ENCODE measurements at places on chromosomes 5 and 9.
A peak's percentile ranks its signal among the peaks of the same experiment; 100 is the strongest.

DNA sequence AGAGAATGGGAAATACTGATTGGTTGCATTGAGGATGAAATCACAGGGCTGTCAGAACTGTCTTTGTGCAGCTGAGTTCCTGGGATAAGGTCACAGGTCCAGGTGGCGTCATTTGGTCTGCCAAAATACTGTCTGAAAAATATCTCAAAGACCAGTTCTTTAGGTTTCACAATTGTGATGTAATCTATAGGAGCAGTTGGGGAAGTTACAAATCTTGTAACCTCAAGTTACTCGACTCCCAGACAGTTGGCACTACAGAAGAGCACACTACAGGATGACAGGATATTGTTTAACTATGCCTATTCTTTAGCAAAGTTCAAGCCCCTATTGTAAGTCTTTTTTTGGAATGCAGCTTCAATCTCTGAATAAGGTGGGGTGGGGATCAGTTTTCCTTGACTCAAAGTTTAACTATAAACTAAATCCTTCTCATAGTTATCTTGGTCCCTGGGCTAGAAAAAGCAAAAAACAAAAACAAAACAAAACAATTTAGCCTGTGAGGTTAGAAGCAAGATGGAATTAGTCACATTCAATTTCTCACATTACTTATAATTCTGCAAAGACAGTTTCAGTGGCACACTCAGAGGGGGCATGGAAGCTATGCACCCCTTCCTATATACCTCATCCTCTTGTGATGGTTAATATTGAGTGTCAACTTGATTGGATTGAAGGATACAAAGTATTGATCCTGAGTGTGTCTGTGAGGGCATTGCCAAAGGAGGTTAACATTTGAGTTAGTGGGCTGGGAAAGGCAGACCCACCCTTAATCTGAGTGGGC lies 276.0 kb downstream of the AUH start:
- no peak for DNase-seq

DNA sequence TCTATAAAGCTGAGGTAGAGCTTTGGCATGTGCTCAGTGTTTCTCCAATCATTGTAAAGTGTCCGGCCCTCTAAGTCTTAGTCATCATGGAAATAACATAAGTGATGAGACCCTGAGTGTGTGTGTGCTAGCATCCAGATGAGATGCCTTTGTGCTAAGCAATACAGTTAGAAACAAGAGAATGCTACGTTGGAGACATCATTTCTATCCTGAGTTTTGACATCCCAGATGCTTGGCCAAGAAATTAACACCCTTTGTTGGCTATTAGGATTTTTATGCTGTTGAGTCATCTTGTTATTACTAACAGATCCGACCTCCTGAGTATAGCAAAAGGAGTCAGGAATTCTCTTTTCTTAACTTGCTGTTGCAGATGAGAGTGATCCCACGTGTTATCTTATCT lies 508.0 kb downstream of the GADD45G start:
- no peak for DNase-seq

DNA sequence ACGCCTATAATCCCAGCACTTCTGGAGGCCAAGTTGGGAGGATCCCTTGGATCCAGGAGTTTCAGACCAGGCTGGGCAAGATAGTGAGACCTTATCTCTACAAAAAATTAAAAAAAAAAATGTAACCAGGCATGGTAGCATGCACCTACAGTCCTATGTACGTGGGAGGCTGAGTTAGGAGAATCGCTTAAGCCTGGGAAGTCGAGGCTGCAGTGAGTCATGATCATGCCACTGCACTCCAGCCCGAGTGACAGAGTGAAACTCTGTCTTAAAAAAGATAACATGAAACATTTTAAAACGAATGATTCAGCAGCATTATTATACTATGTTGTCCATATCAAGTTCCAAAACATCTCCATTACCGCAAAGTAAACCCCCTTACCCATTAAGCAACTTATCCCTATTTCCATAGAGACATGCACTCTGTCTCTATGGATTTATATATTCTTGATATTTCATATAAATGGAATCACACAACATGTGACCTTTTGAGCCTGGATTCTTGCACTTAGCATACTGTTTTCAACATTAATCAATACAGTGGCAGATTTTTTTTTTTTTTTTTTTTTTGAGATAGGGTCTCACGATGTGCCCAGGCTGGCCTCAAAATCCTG lies 56.9 kb upstream of the MTMR12 start:
- DNase-seq, result no peak

DNA sequence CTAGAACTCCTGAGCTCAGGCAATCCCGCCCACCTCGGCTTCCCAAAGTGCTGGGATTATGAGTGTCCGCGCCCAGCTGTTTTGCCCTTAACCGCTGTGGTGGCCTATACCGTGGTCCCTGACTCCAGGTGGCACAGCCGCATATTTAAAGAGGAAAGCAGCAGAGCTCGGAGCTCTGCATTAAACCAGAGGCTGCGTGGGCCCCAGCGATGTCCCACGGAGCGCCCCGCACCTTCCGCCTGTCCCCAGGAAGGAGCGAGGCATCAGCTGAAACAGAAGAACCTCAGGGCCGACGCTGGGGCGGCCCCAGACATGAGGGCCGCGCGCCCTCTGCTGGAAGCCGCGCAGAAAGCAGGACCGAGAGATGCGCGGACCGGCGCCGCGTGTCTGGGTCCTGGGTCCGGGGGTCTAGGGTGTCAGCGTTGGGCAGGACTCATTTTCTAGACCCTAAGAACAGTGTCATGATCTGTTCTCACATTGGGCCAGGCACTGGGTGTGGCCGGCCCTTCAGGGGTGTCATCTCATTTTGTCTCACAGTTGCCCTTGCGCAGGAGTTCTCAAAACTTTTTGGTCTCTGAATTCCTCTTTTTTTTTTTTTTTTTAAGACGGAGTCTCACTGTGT lies 37.7 kb downstream of the LAMC3 start:
- peak; percentile 56 for DNase-seq

DNA sequence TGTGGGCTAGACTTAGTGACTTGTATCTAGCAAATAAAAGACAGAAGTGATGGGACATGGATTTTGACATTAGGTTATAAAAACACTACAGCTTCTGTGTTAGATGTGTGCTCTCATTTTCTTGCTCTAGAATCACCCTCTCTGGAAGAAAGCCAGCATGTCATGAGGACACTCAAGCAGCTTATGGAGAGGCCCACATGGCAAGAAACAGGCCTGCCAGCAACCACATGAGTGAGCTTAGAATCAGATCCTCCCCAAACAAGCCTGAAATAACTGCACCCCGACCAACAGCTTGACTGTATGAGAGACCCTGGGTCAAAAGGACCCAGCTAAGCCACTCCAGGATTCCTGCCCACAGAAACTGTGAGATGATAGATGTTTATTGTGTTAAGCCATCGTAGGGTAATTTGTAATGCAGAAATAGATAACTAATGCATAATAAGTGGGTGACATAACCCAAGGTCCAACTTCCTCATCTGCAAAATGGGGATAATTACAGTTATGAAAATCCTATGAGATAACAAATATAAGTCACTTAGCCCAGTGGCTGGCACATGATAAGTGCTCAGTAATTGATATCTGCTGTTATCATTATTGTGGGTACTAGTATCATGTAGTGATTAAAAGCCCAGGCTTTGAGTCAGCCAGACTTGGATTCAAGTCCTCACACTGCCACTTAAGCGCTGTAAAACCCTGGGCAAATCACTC lies 86.5 kb downstream of the KLHL3 start:
- peak; percentile 53 for DNase-seq

DNA sequence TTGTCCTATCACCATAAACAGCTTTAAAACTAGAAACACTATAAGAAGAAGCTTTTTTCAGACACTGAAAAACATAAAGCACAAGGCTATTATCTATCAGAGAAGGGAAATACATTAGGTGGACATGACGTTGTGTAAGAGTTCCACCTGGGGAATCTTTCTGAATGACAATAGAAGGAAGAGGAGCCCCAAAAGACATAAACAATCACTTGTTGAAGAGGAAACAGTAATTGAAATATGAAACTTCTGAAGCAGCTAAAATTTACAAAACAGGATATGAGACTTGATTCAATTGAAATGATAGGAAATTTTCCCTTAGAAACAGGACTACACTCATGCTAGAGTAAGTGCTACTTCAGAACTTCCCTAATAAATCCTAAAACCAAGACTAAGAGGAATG lies 933.6 kb downstream of the EFNA5 start:
- no peak for DNase-seq

- no peak for DNase-seq
Observed at GRCh38 chr5:131548176-131548575, 86.9 kb downstream of the RAPGEF6 start.

- no peak for DNase-seq
Observed at GRCh38 chr5:18984559-18985080, 1003.4 kb downstream of the CDH18 start.

- DNase-seq, result no peak
Observed at GRCh38 chr5:136025900-136026299, 2.9 kb upstream of the TGFBI start.

DNA sequence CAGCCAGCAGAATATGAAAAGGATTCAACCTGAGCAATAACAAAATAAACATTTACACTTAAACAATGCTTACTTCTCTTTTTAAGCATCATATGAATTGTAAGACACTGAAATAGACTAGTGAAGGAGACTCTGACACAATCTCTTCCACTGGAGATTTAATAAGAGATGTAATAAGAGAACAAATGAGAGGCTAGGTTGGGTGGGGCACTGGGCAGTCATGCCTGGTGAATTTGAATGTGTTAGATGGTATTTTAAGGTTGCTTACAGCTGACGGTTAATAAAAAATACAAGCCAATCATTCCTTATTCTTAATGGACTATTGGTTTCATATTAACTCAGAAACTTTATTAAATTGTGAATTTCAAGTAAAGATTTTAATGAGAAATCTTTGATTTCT lies 105.9 kb upstream of the TARS1 start:
- DNase-seq, result no peak

GRCh38 chr9:34809504-34810186 lies 99.7 kb upstream of the CCL21 start:
- DNase-seq, result no peak

GRCh38 chr9:124625087-124625486 lies 117.9 kb upstream of the NR5A1 start:
- no peak for DNase-seq

- no peak for DNase-seq
Observed at GRCh38 chr5:139975306-139975705, 67.8 kb downstream of the NRG2 start.

DNA sequence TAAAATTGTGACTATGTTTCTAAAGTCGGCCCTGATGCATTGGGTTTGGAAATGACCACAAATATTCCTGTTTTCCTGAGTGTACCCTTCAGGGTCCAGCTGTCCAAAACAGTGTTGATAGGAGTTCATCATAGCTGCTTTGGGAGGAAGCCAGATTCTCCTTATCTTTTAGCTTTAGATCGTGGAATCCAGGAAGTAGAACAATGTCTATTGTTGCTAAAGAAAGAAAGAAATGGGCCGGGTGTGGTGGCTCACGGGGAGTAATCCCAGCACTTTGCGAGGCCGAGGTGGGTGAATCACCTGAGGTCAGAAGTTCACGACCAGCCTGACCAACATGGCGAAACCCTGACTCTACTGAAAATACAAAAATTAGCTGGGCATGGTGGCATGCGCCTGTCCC lies 9.5 kb downstream of the CAVIN4 start:
- no peak for DNase-seq

DNA sequence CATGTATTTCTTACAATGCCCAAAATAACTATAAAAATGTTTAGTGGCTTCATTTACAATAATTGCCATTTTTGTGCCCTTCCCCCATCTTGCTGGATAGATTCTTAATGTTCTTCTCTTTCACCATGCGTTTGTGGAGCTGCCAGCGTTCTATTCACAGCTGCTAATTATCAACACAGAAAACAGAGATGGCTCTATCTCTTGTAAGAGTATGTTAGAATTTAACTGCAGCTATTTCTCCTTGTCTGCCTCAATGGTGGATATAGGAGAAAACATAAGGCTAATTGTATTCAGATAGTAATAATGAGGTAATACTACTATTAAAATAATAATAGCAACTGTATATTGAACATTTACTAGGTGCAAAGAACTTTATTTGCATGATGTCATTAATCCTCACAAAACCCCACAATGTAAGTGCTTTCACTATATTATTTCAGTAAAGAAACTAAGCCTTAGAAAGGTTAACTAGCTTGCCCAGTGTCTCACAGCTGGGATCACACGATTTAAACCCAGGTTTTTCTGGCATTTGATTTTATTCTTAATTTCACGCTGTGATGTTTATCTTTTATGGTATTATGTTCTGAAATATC lies 50.1 kb downstream of the JAKMIP2 start:
- no peak for DNase-seq

DNA sequence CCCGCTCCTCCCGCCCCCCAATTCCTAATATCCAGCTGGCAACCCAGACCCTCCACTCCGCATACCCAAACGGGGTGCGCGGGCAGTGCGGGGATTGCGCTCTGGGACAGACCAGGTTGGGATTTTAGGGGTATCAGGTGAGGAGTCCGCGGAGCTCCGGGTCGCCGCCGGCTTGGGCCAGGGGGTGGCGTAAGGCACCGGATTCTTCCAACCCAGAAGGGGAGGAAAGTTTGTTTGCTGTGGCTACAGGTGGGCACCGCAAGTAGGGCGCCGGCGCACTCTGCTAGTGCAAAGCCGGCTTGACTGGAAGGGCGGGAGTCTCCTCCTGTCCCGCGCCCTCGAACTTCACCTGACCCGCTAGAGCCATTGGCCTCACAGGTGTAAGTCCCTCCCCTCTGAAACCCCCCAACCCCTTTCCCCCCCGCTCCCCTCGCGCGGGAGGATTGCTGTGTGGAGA lies 709 bp downstream of the IQGAP2 start:
- DNase-seq, result no peak

- no peak for DNase-seq
Observed at GRCh38 chr5:142881076-142881783, 111.1 kb downstream of the ARHGAP26 start.

- peak; percentile 81 for DNase-seq
Observed at GRCh38 chr5:177303121-177303924, at the start of the genes PRELID1 and RAB24. Gene PRELID1, plus strand, starts transcription at chr5:177303799. Its CDS starts 187 bp downstream, at chr5:177303986. Gene RAB24, minus strand, starts transcription at chr5:177303719. Its CDS starts 431 bp downstream, at chr5:177303288.

DNA sequence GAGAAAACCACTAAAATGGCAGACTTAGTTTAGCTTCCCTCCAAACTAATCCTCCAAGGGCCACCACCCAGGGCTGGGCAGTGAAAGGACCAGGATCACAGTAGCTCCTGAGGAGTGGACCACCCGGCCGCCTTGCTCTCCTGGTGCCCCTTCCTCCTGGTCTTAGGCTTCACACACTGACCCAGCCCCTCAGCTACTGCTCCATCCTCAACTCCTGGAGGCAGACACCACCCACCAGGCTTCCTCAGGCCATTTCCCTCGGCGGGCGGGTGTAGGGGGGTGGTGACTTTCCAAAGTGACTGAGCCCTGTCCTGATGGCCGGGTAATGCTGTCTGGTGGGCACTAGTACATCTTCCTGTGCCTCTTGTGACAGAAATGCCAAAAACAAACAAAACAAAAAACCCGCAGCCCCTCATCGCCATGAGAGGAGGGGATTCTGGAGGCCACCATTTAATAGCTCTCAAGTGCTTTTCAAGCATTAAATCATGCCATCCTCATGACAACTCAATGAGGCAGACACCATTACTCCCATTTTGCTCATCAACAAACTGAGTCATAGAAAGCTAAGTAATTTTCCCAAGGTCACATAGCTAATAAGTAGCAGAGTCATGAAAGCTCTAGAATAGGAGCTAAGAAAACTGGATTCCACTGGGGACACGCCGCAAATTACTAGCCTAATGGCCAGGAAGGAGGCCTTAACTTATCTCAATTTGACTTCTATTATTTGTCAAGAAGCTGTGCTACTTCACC lies 91.3 kb upstream of the LRRTM2 start:
- no peak for DNase-seq

- no peak for DNase-seq
Observed at GRCh38 chr5:159912033-159912800, 4.1 kb upstream of the ADRA1B start.

- no peak for DNase-seq
Observed at GRCh38 chr9:3879726-3880505, 354.1 kb upstream of the RFX3 start.

All from right lung (tissue), 10 donors.